ENCODE measurements at places on chromosomes 1 and 21. TPM values are rescaled to one million over a fixed set of nuclear protein-coding genes. Genes with fewer than 3 reads are reported as not detected.

- no peak for DNase-seq
Observed at GRCh38 chr1:70495370-70495769, 84.3 kb downstream of the CTH start.

DNA sequence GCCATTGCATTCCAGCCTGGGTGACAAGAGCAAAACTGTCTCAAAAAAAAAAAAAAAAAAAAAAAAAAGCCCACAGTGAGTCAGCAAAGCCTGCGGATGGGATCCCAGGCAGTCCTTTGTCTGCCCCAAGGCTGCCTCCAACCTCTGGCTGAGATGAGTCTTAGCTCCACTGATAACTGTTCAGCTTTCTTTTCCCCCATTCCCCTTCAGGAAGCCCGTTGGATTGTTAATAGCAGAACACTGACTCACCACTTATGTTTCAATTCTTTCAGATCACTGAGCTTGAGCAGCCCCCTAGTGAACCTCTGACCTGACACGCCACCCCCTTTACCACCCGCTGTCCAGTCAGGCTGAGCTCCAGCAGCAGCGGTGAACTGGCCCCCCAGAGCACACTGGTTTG lies 57.5 kb downstream of the ERG start:
- DNase-seq, result no peak

GRCh38 chr1:42046761-42047507 lies 106.3 kb upstream of the GUCA2B start:
- no peak for DNase-seq

GRCh38 chr1:220330265-220330664 lies 58.0 kb upstream of the RAB3GAP2 start:
- no peak for DNase-seq

DNA sequence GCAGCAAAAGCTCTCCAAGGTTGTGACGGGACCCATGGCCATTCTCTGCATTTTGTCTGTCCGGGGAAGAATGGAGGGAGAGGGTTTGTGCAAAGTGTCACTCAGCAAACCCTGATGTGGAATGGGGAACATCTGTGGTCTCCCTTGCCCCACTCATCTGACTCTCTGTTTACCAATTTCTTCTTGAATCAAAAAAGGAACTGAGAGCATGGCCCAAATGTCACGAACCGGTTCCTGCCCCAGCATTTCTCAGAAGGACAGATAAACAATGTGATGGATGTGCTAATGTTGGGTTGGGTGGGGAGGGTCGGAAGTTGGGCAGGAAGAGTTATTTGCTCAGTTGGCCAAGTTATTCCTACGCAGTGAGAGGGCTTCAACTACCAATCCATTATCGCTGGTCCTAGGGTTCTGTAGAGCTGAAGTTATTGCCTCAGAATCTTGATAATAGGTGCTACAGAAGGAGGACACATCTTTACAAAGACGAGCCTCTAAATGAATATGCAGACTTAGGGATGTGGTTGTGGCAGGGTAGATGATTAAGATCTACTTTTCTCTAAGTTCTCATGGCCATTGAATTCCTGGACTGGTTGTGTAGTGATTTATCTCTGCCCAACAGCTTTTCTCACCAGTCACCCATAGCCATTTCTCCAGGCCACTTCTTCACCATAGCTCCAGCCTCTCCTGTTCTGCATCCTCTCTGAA lies 9.6 kb upstream of the DUSP12 start:
- no peak for DNase-seq

DNA sequence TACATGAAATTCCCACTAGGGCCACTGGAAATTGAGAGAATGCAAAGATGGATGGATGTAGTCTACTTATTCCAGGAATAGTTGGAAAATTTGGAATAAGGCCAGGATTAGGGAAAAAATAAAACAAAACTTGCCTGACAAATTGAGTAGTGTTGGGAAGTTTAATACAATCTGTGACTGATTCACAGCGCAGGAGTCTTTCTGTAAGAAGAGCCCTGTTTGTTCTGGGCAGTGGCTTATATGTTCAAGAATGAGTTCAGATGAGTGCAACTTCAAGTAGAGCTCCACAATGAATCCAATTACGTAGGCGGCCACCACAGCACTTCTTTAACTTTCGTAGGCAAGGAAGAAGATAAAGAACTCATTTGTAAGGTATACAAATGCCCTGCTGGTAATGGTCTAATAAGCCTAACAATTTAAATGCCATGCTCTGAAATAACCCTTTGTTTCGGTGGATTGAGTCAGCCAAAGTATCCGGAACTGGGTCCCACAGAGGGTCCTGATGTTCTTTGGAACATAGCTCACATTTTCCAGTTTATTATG lies 47.1 kb upstream of the KCNE1 start:
- no peak for DNase-seq

- DNase-seq, result no peak
Observed at GRCh38 chr1:8431019-8431418, 113.1 kb downstream of the SLC45A1 start.

GRCh38 chr1:55363268-55363667 lies 148.1 kb upstream of the USP24 start:
- no peak for DNase-seq

DNA sequence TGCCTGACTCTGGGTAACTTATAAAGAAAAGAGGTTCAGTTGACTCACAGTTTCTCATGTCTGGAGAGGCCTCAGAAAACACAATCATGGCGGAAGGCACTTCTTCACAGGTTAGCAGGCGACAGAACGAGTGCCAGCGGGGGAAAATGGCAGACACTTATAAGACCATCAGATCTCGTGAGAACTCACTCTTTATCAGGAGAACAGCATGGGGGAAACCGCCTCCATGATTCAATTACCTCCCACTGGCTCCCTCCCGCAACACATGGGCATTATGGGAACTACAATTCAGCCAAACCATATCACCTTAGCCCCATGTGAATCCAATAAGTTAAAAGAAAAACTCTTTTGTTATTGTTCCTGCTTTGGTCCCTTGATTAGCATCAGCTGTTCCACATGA lies 725.2 kb downstream of the LRRIQ3 start:
- DNase-seq, result no peak

GRCh38 chr1:182227864-182228547 lies 163.6 kb downstream of the GLUL start:
- no peak for DNase-seq

Gene GJA5
- total RNA-seq, result 3.0 TPM

Gene CFH
- total RNA-seq, result 24.5 TPM

Gene MAP3K7CL
- 7.9 TPM for total RNA-seq

Gene REN
- total RNA-seq, result 0.26 TPM

All from mucosa of descending colon (tissue), 3 donors.